Activated T-helper 1 cell treated with anti-CD3 and anti-CD28 coated beads, Interleukin-2, amount 50 U/mL, for 16 hours (primary cell): ENCODE measurements at places on chromosomes 6 and 20.

- no peak for DNase-seq
Observed at GRCh38 chr6:2900221-2900807, 2.8 kb downstream of the SERPINB9 start.

- no peak for DNase-seq
Observed at GRCh38 chr20:46035713-46036112, 6.7 kb downstream of the SLC12A5 start.

GRCh38 chr6:8182902-8183665 is 80.7 kb upstream of the EEF1E1 start:
- no peak for DNase-seq

DNA sequence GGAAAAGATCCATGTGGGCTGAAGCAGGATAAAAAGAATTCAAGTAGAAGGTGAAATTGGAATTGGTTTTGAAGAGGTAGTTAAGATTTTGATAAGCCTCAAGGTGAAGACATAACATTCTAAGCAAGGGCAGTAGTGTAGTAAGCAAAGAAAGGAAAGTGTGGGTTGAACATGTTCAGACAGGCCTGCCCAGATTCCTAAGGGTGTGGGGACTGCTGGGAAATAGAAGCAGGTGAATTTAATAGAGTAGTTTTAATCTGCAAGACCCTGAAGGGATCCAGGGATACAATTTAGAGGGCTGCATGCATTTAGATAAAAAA is 19.1 kb downstream of the TAB2 start:
- DNase-seq: no peak

GRCh38 chr20:19880256-19881079 is 122.4 kb downstream of the RIN2 start:
- no peak for DNase-seq

DNA sequence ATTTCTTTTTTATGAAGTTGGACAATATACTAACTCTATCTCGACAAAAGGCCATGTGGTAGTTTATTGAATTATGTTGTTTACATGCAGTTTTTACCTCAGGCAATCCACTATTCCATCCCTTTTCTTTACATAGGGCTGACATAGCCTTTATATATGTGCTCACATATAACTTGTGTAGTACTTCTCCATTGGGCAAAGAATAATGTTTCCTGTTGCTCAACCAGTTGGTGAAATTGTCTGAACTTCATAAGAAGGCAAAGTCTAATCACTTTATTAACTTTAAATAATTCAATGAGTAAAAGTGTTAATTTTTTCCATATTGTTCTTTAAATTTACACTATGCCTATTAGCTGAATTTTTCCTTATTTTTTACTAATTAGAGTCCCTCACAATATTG is 1272.1 kb downstream of the EPHA7 start:
- DNase-seq: no peak

DNA sequence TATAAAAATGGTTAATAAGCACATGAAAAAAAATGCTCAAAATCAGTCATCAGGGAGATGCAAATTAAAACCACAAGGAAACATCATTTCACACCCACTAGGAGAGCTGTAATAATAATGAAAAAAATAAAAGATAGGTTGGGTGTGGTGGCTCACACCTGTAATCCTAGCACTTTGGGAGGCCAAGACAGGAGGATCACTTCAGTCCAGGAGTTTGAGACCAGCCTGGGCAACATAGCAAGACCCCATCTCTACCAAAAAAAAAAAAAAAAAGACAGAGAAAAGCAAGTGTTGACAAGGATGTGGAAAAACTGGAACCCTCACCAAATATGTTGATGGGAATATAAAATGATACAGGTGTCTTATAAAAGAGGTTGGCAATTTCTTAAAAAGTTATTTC is 3.0 kb upstream of the MYLK4 start:
- DNase-seq: no peak

GRCh38 chr20:38225900-38226263 is 34.7 kb downstream of the KIAA1755 start:
- DNase-seq: no peak

DNA sequence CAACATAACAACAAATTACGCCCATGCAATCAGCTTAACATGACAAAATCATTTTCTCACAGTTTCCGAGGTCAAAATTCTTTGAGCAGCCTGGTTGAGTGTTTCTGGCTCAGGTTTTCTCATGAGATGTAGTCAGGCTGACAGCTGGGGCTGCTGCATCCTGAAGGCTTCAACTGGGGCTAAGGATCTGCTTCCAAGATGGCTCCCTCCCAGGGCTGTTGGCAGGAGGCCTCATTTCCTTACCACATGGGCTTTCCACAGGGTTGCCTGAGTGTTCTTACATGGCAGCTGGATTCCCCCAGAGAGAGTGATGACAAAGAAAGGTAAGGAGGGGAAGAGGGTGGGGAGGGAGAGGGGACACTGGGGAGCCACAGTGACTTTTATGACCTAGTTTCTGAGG is 63.1 kb upstream of the NNAT start:
- no peak for DNase-seq

DNA sequence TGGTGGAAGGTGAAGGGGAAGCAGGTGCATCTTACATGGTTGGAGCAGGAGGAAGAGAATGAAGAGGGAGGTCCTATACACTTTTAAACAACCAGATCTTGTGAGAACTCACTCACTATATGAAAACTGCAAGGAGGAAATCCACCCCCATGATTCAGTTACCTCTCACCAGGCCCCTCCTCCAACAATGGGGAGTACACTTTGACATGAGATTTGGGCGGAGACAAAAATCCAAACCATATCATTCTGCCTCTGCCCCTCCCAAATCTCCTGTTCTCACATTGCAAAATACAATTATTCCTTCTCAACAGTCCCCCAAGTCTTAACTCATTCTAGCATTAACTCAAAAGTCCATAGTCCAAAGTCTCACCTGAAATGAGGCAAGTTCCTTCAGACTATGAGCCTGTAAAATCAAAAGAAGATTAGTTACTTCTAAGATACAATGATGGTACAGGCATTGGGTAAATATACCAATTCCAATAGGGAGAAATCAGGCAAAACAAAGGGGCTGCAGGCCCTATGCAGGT is 60.5 kb downstream of the EDN1 start:
- no peak for DNase-seq

DNA sequence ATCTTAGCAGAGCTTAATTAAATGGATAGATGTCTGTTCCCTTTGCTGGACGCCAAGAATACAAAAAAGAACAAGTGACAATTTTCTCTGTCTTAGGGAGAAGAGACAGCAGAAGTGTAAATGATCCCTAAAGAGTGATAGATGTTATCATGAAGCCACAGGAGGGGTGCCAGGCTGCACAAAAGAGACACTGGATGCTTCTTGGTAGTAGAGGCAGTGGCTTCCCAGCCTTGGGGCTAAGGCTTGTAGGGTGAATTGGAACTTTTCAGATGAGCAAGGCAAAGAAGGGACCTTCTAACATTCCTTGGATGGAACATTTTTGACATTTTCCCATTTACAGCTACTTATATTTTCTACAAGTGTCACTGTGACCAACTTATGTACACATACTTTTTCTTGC is 58.0 kb downstream of the CCN2 start:
- DNase-seq: no peak

GRCh38 chr6:72890233-72890632 is 268.4 kb downstream of the KCNQ5 start:
- no peak for DNase-seq

GRCh38 chr20:37142708-37143107 is 36.4 kb upstream of the RPN2 start:
- no peak for DNase-seq

GRCh38 chr6:40419377-40419776 is 167.8 kb downstream of the LRFN2 start:
- DNase-seq: no peak

- DNase-seq: no peak
Observed at GRCh38 chr6:116395647-116396046, 24.9 kb downstream of the DSE start.

DNA sequence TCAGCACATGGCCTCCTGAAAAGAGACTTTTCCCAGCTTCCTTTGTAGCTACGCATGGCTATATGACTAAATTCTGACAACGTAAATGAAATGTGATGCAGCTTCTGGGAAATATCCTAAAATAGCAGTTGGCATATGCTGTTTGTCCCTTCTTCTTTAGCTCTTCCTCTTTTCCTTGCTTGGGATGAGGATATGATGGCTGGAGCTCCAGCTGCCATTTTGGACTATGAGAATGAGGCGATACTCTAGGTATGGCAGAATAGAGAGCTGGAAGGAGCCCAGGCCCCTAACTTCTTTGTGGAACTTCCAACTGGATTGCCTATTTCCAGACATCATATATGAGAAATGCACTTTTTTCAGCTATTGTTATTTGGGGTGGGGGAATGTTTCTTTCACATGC is 5.3 kb upstream of the ZFP64 start:
- no peak for DNase-seq

DNA sequence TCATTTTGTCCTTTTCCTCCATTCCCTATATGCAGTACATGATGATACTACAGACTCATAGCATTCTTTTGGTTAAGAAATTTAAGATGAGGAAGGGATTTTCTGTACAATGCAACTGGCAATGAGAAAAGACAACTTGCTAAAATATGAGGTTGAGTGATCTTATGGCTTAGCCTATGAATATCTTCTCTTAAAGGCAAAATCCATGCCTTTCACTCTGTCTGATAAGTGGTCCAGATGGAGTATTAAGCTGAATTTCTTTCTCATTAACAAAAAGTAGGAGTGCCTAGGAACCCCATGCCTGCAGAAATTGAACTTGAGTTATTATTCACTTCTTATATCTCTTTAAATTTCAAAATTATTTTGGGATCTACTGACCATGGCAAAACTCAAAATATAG is 135.3 kb downstream of the GRIK2 start:
- no peak for DNase-seq

- no peak for DNase-seq
Observed at GRCh38 chr6:109503327-109504224, 20.6 kb upstream of the ZBTB24 start.

DNA sequence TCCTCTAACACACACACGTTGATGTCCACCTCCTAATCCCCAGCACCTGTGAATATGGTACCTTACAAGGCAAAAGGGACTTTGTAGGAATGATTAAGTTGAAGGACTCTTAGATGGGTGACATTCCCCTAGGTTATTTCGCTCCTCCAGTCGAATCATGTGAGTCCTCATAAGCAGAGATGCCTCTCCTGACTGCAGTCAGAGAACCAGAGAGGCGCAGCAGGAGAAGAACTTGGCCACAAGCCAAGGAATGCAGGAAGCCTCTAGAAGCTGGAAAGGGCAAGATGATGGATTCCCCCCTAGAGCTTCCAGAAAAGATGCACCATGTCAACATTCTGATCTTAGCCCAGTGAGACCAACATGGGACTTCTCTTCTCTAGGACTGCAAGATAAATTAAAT is 133.1 kb upstream of the PTPRT start:
- DNase-seq: no peak

DNA sequence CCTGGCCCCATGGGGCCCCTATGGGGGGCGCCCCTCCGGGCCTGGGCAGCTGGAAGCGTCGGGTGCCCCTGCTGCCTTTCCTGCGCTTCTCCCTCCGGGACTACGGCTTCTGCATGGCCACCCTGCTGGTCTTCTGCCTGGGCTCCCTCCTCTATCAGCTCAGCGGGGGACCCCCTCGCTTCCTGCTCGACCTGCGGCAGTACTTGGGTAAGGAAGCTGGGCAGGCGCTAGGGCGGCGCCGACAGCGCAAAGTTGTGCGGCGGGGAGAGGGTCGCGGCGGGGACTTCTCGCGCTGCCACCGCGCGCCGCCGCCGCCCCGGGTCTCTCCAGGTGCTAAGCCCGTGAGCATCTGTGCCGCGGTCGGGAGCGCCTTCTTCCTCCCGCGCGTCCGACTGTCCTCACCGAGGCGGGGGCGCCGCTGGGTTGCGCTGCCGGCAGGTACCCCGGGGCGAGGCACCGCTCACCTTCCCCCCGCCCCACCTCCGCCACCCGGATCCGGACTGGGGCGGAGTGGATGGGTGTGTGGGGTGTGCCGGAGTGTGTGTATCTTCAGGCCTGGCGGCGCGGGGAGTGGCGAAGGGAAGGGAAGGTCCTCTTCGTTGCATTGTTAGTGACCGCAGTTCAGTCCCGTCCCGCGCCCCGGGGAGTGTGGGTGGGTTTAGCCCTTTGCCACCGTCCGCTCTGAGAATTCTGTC is 788 bp downstream of the UST start:
- DNase-seq: peak; percentile 40

DNA sequence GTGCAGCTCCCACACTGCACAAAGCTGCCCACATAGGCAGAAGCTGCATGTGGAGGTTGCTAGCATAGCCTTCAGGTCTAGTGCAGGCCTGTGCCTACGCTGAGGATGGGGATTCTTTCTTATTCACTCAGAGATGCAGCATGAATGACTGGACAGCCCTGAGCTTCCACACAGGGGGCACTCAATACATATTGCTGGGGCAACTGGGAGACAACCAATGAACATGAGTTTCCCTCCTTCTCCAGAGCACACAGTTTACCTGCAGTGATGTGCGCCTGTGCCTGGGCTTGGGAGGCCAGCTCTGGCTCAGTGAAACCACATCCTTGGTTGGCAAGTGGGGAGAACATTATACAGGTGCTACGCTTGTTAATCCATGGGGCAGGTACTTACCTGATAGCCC is 389.9 kb downstream of the RNGTT start:
- no peak for DNase-seq

- DNase-seq: peak; percentile 72
Observed at GRCh38 chr6:26195376-26195923, 108.2 kb downstream of the HFE start.

DNA sequence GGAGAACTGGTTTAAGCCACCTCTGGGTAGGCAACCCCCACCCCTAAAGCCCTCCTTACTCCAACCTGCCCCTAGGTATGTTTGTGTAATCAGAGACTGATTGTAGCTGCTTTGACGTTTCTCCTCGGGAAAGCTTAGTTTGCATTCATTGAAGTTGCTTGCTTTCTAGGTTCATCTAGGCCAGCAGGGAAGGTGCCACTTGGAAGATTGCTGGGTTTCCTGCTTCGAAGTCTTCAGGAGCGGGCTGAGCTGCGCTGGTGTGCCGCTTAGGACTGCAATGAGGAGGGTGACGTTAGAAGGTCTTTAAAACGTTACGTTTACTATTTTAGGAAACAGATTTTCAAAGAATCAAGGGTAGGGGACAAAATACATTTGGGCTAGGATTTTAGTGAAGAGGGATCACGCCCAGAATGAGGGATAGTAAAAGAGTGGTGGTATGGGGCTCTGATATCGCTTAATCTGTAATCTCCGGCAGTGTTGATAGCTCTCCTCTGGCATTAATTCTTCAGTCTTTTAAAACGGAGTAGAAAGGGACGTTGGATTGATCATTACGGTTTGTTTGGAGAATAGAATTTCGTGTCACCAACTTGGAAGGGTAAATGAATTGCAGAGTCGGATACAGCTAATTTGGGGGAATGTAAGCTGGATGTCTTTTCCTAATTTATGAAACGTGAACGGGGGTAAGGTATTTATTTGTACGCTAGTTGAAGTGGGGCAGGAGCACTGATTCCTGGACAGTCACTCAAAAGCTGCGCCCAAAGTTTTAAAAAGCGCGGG is 92.6 kb upstream of the PRDM1 start:
- no peak for DNase-seq
